ENCODE measurements at places on chromosomes 11 and 22. TPM values are rescaled to one million over a fixed set of nuclear protein-coding genes. Genes with fewer than 3 reads are reported as not detected.

GSTT2B gene
- 0.90 TPM for total RNA-seq

SPINDOC gene
- 6.7 TPM for total RNA-seq

PHF21B gene
- total RNA-seq, result not detected

RBMXL2 gene
- total RNA-seq, result not detected

CCDC15 gene
- 1.8 TPM for total RNA-seq

MMP1 gene
- 68.1 TPM for total RNA-seq

RIMBP3C gene
- under 0.01 TPM for total RNA-seq

OR52L1 gene
- not detected for total RNA-seq

UPK2 gene
- total RNA-seq, result 0.13 TPM

AIFM3 gene
- total RNA-seq, result 2.8 TPM

TREH gene
- total RNA-seq, result not detected

RIMBP3B gene
- total RNA-seq, result under 0.01 TPM

GPR137 gene
- total RNA-seq, result 5.6 TPM

PTPN5 gene
- total RNA-seq, result not detected

PIH1D2 gene
- 0.51 TPM for total RNA-seq

Data from bronchial epithelial cell (primary cell).